Amniotic stem cell (primary cell): ENCODE measurements at places on chromosomes 3 and 15.

DNA sequence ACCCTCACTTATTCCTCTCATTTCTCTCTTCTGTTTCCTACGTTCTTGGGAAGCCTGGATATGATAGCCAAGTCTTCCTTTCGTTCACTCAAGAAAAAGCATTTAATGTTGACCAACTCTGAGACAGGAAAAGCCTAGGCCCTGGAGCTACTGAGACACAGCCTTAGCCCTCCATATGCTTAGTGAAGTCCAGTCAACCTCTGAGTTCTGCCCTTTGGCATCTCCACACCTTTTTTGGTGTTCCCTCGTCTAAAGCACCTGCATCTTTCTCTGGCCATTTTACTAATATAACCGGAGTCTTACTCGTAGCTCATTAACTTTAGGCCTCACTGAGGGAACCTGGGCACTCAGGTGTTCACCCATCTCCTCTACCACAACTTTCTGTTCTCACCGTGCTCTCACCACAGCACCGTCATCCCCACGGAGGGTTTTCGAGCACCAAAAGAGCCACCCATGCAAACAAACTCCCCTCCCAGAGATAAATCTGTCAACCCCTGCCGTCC, 632 bp downstream of the MTHFS start:
- DNase-seq = no peak

DNA sequence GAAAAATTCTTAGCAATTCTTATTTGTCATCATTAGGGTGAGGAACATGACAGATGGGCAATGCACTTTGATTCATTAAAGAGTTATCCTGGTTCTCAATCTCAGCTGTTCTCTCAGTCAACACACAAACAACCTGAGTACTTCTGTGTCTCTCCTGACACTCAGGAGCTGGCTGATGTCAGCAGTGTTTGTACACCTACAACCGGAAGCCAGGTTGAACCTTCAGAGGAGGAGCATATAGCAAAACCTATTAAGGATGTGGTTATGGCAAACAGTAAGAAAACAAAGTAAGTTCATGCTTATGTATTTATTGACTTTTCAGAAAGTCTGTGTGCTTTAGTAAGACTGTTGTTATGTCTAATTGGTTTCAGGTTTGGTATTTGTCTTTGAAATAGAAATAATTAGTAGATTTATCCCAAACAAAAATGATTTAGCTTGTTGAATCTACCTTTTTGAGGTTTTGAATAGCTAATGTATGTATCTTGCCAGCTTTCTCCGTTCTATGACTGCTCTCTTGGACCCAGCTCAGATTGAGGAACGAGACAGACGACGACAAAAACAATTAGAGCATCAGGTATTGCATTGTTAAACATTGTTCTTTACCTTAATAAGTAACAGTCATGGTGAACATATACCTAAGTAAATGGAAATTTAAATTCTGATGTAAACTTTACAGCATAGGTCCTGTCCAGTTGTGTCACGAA, 36.6 kb downstream of the CCDC66 start:
- no peak for DNase-seq

GRCh38 chr15:80066912-80067311, 7.4 kb downstream of the ZFAND6 start:
- DNase-seq = no peak

DNA sequence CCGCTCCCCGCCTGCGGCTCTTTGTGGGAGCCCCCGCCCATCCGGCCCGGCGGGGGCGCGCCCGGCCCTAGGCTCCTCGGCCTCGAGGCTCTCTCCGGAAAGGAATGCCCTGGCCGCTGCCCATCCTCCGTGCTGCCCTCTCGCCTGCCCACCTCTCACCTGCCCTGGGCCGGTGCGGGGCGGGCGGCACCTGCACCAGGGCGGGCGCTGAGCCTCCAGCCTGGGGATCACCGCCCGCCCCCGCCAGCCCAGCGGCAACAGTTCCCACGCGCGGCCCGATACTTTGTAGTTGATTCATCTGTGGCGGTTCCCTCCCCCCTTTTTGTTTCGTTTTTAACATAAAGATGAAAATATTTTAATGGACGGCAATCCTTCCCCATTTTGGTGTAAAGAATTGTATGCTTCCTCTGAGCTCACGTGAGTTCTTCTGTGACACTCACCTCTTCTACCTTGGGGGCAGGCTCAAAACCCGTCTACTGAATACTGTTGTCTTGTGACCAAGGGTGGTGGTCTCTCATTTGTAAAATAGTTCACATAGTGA, 1.9 kb downstream of the KLF13 start:
- peak; percentile 34 for DNase-seq

GRCh38 chr3:186162221-186162620, 53.3 kb upstream of the ETV5 start:
- DNase-seq = no peak

DNA sequence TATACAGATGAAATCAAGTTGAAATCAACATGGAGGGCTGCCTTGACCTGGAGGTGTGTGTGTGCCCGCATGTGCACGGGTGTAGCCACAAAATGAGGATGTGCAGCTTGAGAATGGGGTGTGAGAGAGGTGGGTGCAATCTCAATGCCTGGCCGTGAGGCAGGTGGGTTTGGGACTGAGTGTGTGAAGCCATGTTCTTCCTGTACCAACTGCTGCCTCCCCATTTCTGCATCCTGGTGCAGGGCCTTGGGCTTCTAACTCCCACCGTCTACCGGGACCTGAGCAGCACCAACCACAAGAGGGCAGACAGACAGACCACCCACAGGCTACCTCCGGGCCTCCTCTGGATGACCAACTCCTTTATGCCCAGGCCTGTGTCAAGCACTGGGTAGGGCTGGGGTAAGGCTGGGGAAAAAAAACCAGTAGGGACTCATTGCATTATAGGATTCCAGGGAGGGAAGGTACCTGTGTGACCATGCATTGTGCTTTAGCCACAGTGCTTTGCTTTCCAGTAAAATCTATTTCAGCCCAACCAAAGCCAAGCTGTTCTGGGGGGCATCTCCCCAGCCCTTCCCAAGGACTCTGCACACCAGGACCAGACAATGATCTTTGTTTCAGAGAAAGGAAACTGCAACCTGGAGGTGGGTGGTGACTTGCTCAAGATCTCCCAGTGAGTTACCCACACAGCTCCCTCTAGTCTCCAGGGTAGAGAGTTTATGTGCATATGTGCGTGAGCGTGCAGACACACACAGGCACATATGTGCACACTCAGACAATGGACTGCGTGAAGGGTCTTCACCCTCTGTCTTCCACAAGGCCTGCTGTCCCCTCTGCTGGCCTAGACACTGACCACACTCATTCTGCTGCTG, 162.2 kb upstream of the TLE3 start:
- no peak for DNase-seq

DNA sequence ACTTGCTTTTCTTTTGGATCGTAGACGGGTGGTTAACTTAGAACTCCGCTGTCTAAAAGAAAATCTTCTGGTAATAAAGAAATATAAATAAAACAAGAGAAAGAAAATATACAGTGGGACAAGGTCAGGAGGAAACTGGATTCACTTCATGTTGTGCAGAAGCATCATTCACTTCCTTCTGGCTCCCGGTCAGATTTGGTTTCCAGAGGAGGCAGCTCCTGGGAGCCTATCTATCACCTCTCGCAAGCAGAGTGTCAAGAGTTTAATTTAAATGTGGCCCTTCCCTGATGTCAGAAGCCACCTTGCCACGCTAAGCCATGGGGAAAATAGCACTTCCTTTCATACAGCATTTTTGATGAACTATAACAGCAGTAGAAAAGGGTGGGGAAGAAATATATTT, 139.1 kb downstream of the NSMCE3 start:
- DNase-seq = no peak

DNA sequence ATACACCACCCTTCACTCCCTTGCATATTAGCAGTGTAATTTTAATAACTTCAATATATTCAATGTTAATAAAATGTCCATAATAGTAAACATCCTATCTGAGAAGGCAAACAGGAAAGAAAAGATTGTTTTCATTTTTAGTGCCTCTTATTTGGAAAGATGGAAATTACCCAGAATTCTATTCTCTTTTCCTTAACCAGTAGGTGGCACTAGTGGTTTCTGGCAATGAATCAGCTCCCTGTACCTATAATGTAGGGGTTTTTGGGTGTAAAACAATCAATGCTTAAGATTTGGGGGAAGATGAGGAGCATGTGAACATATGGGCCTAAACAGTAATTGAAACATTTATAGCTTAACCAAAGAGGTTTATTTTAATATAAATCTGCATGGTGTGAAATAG, 5.7 kb upstream of the SEMA6D start:
- DNase-seq = no peak

- DNase-seq = no peak
Measured at GRCh38 chr3:7436542-7436941, 575.6 kb downstream of the GRM7 start.

GRCh38 chr15:75067123-75067830, 43.9 kb downstream of the PPCDC start:
- DNase-seq = no peak

- no peak for DNase-seq
Measured at GRCh38 chr3:66095295-66096001, 56.7 kb upstream of the MAGI1 start.

DNA sequence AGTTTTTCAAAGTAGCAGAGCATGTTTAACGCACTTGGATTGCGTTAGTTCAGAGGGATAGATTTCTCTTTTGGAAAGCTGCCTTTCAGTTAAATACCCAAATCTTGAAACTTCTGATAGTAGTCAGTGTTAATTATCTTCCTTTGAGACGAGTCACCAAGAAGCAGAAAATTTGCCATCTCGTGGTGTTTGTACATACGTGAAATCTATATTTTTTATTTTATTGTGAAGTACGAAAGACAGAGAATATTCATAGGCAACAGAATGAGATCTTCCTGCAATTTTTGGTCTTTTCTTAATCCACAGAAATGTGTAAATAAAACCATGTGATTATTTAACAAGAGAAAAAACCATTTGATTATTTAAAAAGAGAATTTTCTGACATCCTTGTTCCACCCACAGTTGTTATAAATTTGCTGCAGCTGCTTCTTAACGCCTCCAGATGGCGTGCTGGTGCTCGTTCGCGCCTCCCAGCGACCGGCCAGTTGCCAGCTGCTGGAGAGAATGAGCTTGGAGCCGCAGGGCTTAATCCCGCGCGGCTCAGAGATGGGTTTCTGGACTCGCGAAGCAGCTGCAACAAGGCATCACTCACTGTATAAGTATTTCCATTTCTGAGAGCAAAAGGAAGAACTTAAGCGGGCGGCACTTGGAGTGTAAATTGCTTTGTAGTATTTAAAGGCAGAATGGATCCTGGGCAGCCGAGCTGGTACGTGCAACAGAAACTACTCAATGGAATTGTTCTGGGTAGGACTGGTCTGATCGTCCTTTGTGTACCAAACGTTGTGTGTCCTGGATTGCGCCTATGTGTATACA, 10.5 kb upstream of the SLITRK3 start:
- peak; percentile 30 for DNase-seq

DNA sequence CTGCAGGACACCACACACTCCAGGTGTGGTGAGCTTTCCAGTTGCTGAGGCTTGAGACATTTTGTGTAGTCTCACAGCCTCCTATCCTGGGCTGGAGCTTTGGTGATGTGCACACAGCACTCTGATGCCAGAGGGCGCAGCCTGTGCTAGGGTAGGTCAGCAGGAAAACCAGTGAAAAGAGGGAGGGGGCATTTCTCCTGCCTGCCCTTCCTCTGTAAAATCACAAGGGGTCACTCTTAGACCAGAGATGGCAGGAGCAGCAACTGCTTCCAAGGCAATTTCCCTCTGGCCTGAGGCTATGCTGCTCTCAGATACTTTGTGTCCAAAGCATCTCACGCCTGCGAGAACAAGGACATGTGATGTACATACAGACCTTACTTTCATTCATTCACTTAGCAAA, 16.5 kb upstream of the MUSTN1 start:
- no peak for DNase-seq

DNA sequence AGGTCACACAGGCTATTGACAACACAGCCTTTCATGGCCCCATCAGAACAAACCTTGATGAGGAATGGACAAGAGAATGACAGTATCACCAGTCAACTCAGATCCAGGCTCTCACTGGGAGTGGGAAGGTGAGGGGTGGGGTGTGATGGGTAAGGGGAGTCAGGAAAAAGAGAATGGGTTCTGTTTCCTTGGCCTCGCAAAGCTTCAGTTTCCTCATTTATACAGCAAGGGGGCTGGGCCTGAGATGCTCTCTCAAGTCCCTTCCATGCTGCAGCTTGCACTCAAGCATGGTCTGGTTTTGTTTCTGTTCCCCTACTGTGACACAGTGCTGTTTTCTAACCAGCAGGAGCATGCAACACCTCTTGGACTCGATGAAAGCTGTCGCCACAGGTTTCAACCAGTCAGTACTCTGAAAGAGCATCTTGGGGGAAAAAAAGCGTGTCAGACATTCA, 65.7 kb upstream of the IL12A start:
- no peak for DNase-seq
